Occipital lobe (tissue), 3 donors: ENCODE measurements at places on chromosomes 4 and X. TPM values are rescaled to one million over a fixed set of nuclear protein-coding genes. Genes with fewer than 3 reads are reported as not detected.

TMEM154 gene
- total RNA-seq = 0.47 TPM

TACR3 gene
- 4.2 TPM for total RNA-seq

MAP9 gene
- total RNA-seq = 32.6 TPM

GABRE gene
- 0.94 TPM for total RNA-seq

EREG gene
- total RNA-seq = under 0.01 TPM

AASDH gene
- 41.8 TPM for total RNA-seq

ANKRD17 gene
- 79.2 TPM for total RNA-seq
